SW480 (cell line): ENCODE measurements at places on chromosomes 12 and 14.

GRCh38 chr12:32431025-32431424 lies 31.7 kb downstream of the FGD4 start:
- no peak for DNase-seq

- no peak for DNase-seq
Observed at GRCh38 chr12:101746661-101747060, 7.4 kb upstream of the SYCP3 start.

- DNase-seq: no peak
Observed at GRCh38 chr12:117148642-117149041, 41.6 kb downstream of the FBXO21 start.

DNA sequence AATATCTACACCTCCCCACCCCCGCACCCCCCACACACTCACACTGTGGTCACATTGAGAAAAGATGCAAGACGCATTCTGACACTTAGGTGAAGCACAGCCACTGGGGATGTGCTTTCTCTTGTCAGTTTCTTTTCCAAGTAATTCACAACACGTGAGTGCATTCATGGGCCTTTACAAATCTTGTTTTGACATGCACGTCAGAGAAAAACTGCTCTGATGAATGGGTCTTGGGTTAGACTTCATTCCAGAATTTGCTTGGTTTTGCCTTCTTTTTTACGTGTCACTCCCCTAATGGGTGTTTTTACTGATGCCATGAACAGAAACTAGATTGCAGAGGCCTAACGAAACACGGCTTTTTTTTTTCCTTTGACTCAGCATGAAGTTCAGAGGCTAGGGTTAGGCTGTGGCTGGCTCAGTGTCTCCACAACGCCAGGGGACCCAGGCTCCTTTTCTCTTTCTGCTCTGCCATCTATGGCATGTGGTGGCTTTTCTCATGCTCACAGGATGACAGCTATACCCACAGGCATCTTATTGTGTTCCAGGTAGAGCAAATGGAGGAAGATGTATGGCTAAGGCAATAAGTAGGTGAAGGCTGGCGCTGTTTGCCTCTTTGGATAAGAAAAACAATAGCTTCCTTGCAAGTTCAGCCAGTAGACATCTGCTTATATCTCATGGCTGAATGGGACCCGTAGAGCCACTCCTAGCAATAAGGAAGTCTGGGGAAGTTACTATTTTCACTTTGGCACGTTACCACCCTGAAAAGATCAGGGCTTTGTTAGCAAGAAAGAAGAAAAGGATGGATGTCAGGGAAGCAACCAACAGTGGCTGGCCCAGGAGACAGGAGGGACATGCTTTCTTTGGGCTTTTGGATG lies 253.3 kb downstream of the SLC15A4 start:
- no peak for DNase-seq

DNA sequence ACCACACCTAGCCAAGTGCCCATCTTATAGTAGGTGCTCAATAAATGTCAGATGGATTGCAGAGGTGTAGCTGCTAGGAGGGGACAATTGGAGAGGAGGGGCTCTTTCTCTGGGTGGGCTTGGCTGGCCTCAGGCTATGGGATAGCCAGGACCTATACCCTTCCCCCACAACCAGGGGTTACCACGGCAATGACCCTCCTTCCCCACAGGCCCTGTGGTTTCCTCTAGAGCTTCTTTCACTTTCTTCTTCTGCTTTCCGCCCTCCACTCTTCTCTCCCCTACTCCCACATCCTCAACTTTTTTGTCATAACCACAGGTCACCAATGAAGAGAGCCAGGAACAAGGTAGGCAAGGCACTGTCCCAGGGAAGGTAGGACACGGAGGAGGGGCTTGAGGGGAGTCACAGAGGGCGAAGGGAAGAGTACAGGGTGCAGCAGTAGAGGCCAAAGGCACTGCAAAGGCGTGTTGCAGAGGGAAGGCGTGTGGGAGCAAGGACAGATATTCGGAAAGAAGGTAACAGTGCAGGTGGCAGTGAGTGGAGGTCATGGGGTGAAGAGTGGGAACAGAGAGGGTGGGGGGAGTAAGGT lies 1.9 kb upstream of the ITGB7 start:
- DNase-seq: no peak

DNA sequence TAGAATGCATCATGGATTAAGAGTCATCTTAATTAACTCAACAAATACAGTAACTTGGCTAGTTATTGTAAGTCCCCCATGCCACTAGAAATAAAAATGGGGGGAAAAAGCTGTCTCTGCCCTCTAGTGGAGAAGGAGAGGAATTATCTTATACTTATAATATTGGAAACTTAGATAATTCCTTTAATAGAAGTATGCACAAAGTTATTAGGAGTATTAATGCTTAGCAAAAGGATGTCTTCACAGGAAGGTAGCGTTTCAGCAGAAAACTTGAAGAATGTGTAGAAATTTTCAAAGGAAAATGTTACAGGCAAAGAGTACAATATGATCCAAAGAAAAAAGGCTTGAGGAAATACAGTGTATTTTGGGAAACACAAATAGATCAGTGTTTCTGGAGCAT lies 19.8 kb downstream of the OR5AU1 start:
- peak; percentile 47 for DNase-seq

DNA sequence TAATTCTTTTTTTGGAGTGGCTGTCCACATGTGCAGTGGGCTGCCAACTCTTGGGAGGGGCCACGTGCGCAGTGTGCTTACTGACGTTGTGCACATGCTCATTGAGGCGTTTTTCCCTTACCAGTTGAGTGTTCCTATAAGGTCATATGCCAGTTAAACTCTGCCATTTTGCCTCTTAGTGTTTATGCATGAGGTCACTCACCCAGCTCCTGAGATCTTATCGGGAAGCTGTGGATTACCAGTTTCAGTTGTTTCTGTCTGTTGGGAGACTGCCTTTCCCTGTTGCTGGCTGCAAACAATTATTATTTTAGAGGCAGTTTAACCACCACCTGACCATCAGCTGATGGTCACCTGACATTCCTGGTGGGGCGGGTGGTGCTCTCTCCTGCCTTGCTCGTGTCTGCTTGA lies 16.1 kb upstream of the KIF21A start:
- no peak for DNase-seq

DNA sequence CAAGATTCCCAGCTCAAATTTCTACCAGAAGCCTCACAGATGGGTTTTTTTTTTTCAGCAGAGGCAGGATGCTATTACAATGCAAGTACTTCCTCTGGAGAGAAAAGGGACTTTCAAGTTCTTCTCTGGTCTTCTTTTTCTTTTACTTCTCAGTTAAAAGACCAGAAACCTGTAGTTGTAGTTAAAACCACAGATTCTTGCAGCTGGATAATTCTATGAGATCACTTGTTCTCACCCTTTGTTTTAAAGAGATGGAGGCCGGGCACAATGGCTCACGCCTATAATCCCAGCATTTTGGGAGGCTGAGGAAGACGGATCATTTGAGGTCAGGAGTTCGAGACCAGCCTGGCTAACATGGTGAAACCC lies 47.6 kb upstream of the OVCH1 start:
- no peak for DNase-seq

DNA sequence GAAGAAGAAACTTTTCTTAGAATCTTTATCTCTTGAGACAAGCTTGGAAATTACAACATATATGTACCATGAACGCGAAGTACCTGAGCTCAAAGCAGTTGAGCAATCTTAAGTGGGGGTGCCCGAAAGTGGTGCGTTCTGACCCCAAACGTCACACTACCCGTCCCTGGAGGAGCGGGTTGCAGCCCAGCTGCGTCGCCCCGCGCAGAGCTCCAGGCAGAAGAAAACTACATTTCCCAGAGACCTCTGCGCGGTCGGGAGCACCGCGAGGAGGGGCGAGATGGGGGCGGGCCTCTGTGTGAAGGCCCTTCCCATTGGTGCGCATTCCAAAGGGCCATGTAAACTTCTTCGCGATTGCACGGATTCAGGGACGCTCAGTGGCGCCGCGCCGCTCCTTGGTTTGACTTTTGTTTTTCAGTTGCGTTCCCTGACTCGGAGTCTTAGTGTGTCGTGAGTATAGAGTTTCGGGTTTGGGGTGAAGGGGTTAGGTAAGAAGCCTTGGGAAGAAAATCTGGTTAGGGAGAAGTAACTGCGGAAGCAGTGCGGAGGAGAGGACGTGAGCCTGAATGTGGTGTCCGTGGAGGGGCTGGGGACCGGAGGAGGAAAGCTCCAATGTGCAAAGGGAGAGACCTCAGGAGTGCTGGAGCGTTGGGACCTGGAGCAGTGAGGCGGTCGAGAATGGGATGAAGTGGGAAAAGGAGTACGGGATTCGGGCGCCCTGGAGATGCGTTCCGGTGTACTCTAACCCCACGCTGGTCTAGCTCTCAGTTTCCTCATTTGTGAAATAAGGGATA lies at the start of gene CCDC77:
Gene CCDC77 (plus strand): TSS at position 410 of the 794 bp plus-strand sequence. CDS start 7,740 bp downstream, outside the sequence.
- DNase-seq: peak; percentile 95

DNA sequence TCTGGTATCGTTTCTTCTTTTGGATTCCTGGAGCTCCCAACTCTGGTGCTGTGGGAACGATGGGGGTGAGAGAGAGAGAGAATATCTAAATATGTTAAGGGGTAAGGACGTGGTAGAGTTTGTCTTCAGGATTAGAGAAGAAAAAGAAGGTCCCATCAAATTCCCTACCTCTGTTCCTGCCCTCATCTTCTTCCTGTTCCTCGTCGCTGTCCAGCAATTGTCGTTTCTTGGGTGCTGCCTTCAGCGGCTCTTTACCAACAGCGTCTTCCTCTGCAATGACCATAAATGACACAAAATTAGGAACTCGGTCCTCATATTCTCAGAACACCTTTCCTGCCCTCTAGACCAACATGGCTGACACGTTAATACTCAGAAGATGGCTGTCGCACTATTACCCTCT lies 31.5 kb downstream of the TIMELESS start:
- DNase-seq: no peak

DNA sequence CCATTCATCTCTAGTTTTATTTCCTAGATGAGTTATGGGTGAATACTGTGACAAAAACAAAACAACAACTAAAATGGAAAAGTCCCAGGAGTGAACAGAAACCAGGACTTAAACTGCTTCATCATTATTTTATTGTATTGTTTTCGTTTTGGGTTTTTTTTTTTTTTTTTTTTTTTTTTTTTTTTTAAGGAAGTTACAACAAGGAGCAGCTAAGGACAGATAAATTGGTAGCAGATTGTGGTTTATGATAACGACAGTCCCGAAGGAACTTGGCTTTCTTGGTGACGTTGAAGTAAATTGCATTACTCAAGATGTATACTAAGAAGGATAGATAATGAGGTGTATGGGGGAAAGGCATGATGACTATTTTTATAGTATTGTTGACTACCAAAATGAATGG lies 866.3 kb downstream of the NRXN3 start:
- DNase-seq: no peak

- no peak for DNase-seq
Observed at GRCh38 chr12:92516277-92516600, 186.6 kb upstream of the PLEKHG7 start.

GRCh38 chr14:92404018-92404417 lies 81.1 kb downstream of the SLC24A4 start:
- DNase-seq: no peak

DNA sequence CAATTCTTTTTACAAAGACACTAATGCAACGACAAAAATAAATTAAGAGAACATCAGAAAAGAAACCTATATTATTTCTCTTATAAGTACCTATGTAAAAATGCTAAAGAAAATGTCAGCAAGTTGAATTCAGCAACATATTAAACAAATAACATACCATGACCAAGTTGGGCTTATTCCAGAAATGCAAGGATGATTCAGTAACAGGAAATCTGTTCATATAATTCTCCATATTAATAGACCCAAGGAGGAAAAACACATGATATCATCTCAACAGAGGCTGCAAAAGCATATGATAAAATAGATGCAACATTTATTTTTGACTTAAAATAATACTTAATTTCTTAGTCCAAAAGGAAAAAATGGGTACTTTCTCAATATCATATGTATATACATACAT lies 25.1 kb upstream of the GPHB5 start:
- DNase-seq: no peak

DNA sequence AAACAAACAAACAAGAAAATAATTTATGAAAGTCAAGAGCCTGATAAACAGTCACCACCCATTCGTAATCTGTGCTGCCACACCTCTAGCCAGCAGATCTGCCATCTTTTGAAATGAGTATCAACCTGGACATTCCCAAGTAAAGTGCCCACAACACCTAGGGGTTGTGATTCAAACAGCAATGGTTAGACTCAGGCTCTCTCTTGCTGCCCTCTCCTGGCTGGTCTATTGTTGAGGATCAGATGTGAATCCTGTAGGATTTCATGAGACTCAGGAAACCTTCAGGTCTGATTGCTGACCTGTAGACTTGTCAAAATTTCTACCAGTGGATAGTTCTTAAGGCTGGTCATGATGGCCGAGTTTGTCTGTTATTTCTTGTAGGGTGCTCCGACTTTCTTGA lies 26.8 kb downstream of the DGLUCY start:
- peak; percentile 36 for DNase-seq

GRCh38 chr12:132451172-132451835 lies 38.6 kb upstream of the FBRSL1 start:
- no peak for DNase-seq

DNA sequence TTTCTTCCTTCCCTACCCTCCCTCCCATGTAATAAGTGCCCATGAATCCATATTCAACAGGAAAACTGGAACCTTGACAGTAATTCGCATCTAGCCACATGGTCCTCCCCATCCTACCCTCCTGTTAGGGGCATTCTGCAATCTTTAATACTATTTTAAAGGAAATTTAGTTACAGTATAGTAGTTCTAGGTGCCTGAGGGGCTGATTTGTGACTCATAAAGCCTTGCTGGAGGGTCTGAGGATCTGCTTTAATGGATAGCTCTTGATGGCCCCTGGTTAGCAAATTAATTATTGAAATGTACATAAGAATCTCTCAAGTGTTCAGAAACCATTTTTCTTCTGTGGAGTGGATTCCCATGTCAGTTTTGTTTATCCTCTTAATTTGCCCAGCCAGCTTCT lies 54.1 kb downstream of the ESRRB start:
- DNase-seq: no peak

- no peak for DNase-seq
Observed at GRCh38 chr14:92637864-92638263, 110.6 kb downstream of the LGMN start.

GRCh38 chr12:98869886-98870503 lies 224.9 kb downstream of the APAF1 start:
- no peak for DNase-seq

DNA sequence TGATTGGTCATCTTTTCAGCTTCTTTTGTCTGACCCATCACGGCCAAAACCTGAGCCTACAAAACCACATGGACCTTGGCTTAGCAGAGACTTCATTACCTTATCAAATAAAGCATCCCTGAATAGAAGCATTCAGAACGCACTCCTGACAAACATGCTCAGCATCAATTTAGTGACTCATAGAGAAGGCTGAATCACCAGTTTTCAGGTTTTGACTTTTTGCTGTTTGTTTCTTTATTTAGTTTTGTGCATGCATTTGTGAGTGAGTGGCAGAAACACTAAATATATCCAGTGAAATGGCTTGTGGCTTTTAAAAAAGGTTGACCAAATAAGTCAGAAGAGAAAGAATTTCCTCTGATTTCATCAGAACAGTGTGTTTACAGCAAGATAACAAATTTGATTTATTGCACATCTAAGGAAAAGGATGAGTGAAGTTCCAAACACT lies 19.0 kb upstream of the OVCH1 start:
- peak; percentile 21 for DNase-seq

- no peak for DNase-seq
Observed at GRCh38 chr14:23614395-23614828, 21.8 kb upstream of the DHRS2 start.
